ENCODE measurements at places on chromosomes 12 and 14. TPM values are rescaled to one million over a fixed set of nuclear protein-coding genes. Genes with fewer than 3 reads are reported as not detected.

GRCh38 chr12:15049461-15050153 lies 76.8 kb downstream of the PDE6H start:
- no peak for DNase-seq

- peak; percentile 25 for DNase-seq
These were observed 31.9 kb downstream of the GUCY2C start for GRCh38 chr12:14664434-14665023.

DNA sequence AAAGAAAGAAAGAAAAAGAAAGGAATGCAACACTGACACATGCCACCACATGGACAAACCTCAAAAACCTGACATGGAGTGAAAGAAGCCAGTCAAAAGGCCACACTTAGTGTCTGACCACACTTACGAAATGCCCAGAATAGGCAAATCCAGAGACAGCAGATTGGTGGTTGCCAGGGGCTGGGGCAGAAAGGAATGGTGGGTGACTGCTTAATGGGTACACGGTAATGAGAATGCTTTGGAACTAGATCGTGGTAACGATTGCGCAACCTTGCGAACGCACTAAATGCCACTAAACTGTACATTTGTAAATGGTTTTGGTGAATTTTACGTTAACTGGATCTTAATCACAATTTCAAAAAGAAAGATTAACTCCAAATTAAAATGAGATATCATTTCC lies 39.5 kb downstream of the SCARB1 start:
- DNase-seq: no peak

DNA sequence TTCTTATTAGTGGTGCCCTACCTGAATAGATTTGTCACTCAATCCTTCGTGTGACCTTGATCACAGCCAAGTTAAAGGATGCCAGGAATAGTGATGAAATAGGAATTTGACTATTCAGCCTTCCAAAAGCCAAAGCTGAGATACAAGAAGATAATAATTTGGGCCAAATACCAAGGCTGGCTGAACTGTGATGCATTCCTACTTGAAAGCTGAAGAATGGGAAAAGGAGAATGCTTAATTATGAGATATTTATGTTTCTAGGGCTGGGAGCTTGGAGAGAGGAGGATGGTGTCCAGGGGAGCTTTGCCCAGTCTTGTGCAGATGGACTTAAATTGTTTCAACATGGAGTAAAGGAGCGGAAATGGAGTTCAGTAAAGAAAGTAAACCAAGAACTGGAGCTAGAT lies 5.2 kb downstream of the RNASE7 start:
- DNase-seq: no peak

- DNase-seq: no peak
These were observed 421.5 kb upstream of the MDGA2 start for GRCh38 chr14:48096897-48097296.

Gene HOXC6
- 2.8 TPM for total RNA-seq

Gene DEGS2
- total RNA-seq: not detected
